Skeletal muscle tissue (tissue), 5 donors: ENCODE measurements at places on chromosomes 1 and 21. TPM values are rescaled to one million over a fixed set of nuclear protein-coding genes. Genes with fewer than 3 reads are reported as not detected.

The AVPR1B gene
- total RNA-seq, result 0.52 TPM

The PPT1 gene
- 33.4 TPM for total RNA-seq

The PLPPR4 gene
- 7.3 TPM for total RNA-seq

The OR2AK2 gene
- total RNA-seq, result not detected
